Activated CD4-positive, alpha-beta T cell treated with anti-CD3 and anti-CD28 coated beads, Interleukin-2, amount 50 U/mL, for 4 hours (primary cell): ENCODE measurements at places on chromosomes 3 and 15.

DNA sequence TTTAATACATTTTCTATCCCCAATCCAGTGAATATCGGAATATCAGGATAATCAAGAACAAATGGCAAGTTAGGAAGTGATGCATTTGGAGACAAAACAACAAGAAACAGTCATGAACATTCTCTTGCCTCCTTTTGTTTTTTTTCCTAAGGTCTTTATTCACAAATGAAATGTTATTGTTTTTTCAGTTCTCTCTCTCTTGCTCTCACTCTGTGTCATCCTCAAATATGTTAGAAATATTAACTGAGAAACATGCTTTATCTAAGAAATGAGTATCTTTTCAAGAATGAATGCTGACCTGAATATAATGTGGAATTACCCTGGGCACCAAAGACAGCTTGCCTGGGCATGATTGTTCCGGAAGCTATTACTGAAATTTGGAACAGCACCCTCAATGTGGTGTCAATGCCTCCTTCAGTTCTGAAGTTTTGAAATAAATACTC is 51.3 kb downstream of the RBMS3 start:
- no peak for DNase-seq

DNA sequence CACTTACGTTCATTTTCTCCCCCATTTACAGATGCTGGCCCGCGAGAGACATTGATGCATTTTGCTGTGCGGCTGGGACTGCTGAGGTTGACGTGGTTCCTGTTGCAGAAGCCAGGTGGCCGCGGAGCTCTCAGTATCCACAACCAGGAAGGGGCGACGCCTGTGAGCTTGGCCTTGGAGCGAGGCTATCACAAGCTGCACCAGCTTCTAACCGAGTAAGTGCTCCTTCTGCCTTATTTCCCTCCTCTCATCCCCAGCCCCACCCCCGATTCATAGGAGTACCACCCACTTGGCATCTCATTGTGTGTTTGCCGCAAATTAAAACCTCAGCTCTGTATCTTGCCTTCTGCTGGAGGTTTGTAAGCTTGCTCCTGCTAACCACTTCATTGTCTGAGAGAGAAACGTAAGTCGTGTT is 163.3 kb downstream of the AKAP13 start:
- no peak for DNase-seq

GRCh38 chr3:112776000-112776399 is 70.7 kb downstream of the CD200R1L start:
- DNase-seq = no peak

- no peak for DNase-seq
Measured at GRCh38 chr3:150238048-150238802, 169.9 kb upstream of the TSC22D2 start.

GRCh38 chr15:45631776-45632175 is 3.1 kb upstream of the SQOR start:
- no peak for DNase-seq

DNA sequence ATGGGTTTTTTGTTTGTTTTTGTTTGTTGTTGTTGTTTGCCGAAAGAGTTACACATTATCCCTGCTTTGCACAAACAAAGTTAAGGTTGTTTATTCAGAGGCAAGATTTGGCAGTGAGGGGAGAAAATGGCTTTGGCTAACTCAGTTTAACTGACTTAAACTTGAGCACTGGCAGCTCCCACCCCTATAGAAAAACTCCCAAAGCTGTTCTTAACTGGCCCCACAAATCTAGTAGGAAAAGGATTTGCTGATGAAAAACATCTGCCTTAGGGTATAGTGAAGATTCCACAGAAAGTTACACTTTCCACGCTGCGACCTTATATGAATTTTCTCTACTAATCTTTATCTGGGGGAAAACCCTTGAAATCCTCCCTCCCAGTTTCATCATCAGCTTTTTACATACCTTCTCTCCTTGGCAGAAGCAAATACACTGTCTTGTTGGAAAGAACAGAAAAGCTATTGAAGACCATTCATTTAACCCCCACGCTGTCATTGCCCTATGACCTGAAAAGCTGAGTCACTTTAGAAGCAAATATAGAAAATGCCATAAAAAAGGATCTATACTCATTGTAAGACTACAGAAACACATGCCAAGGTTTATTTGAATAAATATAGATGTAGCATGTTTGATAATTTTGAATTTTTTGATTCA is 551.7 kb downstream of the NR2F2 start:
- no peak for DNase-seq
